ENCODE measurements at places on chromosomes 11 and 22.

- no peak for DNase-seq
Measured at GRCh38 chr11:10654811-10655150, 38.8 kb downstream of the IRAG1 start.

GRCh38 chr11:64869571-64870175 is 8.7 kb downstream of the EHD1 start:
- DNase-seq: no peak

GRCh38 chr11:112128483-112129121 is 35.3 kb downstream of the IL18 start:
- no peak for DNase-seq

DNA sequence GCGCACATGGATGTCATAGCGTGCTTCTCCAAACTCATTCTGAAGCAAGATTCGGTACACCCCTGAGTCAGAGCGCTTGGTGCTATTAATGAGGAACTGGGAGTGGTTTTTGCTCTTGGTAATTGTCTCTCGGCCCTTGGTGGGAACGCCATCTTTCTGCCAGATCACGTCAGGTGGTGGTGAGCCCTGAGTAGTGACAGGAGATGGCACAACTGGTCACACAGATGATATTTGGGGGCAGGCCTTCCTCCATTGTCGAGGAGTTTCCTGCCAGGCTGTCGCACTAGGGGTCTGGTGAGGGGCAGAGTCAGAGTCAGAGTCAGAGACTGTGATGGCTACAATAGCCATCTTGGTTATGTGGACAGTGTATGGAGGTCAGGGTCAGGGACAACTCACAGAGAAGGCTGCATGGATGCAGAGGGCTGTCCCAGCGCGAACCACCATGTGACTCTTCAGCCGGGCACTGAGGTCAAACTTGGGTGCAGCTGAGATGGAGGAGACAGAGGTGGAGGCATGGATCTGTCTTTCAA is 9.3 kb downstream of the TMEM86A start:
- no peak for DNase-seq

DNA sequence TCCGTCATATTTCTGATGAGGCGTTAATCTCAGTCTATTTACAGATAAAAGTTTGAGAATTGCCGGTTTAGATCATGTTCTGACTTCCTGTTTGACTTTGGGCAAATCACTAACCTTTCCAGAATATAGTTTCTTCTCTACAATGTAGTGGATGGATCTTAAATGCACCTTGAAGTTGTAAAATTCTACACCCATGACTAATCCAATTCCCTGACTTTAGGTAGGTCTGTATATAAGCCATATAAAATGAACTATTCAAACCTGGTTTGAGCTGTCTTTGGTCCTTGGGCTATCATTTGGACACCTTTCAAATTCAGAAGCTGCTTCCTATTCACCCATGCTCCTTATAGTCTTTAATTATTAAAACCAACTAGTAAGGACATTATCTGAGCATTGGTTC is 52.2 kb upstream of the BLID start:
- no peak for DNase-seq

DNA sequence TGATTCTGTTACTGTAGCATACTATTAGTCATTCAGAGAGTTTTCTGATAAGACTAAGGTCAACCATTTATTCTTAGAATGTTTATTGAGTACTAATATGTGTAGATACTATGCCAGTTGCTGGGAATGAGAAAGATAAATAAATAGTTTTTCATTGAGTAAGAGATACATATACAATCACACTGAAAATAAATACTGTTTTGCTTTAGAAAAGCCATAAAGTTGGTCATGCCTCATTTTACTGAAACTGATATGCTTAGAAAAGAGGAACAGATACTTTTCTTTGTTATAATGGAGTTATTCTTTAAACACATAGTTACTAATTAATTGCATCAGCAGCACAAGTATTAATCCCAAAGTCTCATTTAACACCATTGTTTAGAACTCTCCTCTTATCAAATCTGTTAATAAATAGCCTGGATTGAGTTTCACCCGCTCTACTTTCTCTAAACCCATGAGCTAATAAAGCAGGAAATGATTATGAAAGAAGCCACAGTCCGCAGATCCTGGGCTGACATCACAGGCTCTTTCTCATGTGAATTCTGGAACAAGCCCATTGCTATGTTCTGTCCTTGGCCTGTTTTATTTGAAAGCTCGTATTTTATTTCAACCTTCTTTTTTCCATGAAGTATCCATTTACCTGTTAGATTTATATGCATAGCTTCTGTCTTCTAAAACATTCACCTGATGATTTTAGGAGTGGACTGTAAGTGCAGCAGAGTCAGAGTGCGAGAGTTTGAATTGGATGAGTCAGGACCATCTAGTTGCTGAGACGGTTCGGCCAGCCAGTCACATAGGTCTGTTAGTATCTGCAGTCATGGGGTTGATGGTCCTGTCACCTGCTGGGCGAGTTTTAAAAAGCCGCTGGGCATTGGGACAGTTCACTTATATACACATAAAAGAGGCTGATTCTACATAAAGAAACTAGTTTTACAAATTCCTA is 35.5 kb downstream of the PIWIL4 start:
- no peak for DNase-seq

- DNase-seq: no peak
Measured at GRCh38 chr11:64868904-64869570, 9.4 kb downstream of the EHD1 start.

- no peak for DNase-seq
Measured at GRCh38 chr11:126146454-126147192, 64.8 kb downstream of the RPUSD4 start.

GRCh38 chr11:31022080-31022479 is 347.5 kb downstream of the DCDC1 start:
- DNase-seq: no peak

GRCh38 chr11:119705362-119705761 is 23.6 kb downstream of the NECTIN1 start:
- no peak for DNase-seq

DNA sequence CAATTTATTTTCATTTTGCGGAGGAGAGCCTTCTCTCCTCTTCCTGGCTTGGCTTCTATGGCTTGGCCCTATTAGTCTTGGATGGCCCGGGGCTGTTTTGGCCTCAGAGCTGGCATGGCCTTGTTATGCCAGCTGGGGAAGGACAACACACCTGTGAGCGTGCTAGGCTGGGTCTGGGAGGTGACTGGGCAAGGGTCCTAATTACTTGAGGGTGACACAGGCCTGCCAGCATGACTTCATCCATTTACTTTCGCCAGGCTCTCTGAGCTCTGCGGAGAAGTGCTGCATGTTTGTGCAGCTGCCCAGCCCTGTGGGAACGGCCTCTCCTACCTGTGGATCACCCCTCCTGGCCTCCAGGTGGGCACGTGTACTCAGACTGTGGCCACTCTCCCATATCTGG is 153.6 kb downstream of the SNX19 start:
- DNase-seq: no peak

DNA sequence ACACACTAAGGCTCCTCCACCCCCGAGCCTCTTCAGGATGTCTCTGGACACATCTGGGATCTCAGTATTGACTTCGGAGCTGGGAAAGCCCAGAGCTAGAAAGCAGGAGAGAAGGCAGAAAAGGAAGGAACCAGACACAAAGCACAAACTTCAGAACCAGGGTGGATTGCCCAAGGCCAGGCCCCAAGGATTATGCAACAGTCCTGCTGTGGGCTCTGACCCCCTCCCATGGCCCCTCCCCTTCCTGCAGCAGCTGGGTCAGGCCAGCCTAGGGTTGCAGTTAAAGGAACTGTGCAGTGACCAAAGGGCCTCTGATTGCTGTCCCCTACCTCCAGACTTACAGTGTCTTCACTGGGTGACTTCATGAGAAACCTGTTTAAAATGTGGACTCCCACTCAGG is 5.3 kb downstream of the KCNE3 start:
- DNase-seq: no peak

DNA sequence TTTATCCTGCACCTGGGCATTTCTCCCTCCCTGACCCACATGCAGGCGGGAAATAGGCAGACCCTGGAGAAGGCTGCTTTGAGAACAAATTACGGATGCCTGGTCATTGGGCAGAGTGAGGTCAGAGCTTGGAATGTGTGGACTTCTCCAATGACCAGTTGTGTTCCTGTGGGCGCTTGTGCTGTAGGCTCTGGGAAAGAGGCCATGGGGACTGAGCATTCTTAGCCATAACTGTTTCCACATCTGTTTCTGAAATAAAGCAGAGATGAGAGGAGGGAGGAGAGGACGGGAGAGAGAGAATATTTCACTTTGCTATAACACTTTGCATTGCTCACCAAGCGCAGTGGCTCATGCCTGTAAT is 11.2 kb upstream of the TMEM184B start:
- no peak for DNase-seq

DNA sequence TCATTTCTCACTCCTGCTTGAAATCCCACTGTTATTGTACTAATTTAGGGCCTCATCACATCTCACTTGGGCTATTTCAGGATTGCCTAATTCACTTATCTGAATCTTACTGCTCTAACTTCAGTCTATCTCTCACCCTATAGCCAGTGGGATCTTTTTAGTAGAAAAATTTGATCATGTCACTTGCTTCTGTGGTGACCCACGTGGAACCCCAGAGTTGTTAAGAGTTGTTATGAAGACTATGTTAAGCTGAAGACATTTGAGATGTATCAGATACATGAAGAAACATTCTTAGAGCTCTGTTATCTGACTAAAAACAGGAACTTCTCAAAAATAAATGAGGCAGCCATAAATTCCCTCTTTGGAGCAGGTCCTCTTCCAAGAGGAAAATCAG is 1375.6 kb upstream of the TENM4 start:
- DNase-seq: no peak

GRCh38 chr11:57359896-57360690 is 20.9 kb downstream of the PRG3 start:
- DNase-seq: no peak

GRCh38 chr22:36056980-36057379 is 28.4 kb upstream of the RBFOX2 start:
- DNase-seq: no peak

DNA sequence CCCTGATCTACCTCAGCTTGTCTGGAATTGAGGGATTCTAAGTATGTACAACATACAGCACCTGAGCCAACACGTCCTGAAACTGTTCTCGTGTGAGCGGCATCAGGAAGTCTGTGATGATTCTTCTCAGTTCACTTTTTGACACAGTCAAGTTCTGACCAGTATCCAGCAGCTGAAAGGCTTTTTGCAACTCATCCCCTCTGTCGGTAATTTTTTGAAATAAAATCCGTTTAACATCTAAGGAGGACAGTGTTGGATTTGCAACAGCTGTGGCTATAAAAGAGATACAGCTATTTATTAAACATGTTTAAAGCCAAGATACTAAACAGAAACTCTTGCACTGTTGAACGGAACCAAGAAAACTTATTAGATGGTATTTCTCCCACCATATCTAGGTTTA is 39.3 kb downstream of the EFCAB6 start:
- no peak for DNase-seq

DNA sequence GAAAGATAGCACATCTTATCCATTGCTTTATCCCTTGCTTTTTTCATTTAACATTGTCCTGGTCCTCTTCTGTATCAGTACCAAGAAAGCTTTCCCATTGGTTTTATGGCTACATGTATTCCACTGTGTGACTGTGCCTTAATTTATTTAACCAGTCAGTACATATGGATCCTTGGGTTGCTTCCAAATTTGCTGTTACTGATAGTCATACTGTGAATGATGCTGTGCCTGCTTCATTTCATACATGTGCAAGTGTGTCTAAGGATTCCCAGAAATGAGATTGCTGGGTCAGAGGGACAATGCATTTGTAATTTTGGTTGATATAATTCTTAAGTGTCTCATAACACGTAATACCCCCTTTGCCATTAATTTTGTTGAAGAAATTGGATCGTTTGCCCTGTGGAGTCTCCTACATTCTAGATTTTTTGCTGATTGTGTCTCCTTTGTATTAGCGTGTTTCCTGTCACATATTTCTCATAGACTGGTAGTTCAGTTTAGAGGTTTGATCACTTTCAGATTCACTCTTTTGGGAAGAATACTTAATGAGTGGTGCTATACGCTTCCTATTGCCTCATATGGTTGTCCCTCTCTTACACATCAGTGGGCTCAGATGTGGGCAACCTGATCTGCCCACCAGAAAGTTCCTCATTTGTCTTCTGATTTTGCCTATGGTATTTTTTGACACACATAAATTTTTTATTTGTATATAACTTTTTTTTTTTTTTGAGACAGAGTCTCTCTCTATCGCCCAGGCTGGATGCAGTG is 35.3 kb downstream of the MYBPC3 start:
- DNase-seq: no peak

- DNase-seq: no peak
Measured at GRCh38 chr11:33227578-33228261, 29.5 kb upstream of the HIPK3 start.

DNA sequence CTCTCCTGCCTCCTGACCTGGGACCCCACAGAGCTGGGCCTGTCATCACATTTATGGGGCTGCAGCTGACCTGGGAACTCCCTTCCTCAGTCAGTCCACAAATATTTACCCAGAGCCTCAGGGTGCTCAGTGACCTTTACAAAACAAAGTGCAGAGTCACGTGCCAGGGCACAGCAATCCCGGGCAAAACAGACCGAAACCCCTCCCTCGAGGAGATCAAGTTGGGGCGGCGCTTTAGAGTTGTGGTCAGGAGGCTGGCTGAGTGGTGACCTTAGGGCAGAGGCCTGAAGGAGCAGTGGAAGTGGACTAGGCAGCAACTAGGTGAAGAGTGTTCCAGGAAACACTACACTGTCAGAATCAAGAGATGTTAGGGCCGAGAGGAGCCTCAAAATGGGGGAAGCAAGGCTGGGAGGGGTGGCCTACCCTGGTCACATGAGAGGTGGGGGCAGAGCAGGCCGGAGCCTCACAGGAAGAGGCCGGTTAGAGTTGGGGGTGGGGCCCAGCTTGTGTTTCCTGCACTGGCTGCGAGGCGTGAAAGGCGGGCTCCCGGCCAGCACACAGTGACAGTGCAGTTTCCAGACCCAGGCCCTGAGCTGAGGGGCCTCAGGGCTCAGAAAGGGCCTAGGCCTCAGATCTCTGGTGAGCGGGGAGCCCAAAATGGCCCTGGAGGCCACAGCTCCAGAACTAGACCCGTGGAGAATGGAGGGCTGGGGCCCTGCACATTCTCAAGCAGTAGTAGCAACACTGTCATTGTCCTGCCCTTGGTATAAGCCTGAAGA is 3.7 kb upstream of the NEAT1 start:
- no peak for DNase-seq

DNA sequence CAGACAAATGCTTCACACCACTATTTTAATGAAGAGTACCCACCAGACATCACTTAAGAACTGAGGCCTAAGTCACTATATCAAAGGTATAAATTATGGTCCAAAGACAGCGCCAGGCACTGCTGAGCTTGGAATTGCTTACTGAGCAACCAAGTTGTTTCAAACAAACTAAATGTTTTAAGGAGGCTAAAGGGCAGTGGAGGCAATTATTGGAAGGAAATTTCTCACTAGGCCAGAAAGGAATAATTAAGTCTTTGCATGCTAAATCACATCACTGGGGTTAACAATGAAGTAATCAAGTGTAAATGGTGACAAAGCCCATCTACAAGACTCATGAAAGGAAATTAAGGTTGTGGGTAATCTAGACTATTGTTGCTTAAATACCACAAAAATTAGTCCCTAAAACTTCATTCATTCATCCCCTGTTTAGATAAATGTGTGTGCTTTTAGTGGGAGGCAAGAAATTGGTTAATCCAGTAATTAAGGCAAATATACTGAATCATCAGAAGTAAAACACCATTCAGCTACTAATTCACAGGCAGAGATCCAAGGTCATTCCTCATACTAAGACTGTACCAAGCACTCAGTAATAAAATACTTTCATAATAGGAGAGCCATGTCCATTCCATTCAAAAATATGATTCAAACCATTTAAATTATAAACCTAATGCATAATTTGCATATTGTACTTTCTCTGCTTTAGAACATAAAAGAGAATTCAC is 21.2 kb downstream of the LGR4 start:
- DNase-seq: no peak

- DNase-seq: no peak
Measured at GRCh38 chr11:94120946-94121345, 7.7 kb upstream of the PANX1 start.

Measured in cortex of kidney (tissue), 1 donor.